ENCODE measurements at places on chromosomes 6 and 20. TPM values are rescaled to one million over a fixed set of nuclear protein-coding genes. Genes with fewer than 3 reads are reported as not detected.

Gene NKX2-4
- total RNA-seq: not detected

Gene SIRPA
- total RNA-seq: not detected

Gene PRIM2
- 36.9 TPM for total RNA-seq

Gene TRIM15
- 0.41 TPM for total RNA-seq

Gene NHSL1
- 2.4 TPM for total RNA-seq

Gene IFT52
- 17.7 TPM for total RNA-seq

Gene RAB22A
- total RNA-seq: 16.3 TPM

Gene MEI4
- not detected for total RNA-seq

Gene HLA-DQB1
- 2.7 TPM for total RNA-seq

Gene GSTA3
- not detected for total RNA-seq

Data from activated T-helper 2 cell treated with anti-CD3 and anti-CD28 coated beads, Interferon-gamma antibody, Interleukin-2, Interleukin-4, amounts not matched to agents 10 μg/mL and 5 μg/mL and 100 μg/mL, durations not matched to agents 14 hours and 24 hours and 36 hours (primary cell).